ENCODE measurements at places on chromosomes 4 and X. TPM values are rescaled to one million over a fixed set of nuclear protein-coding genes. Genes with fewer than 3 reads are reported as not detected.

NXT2 gene
- 4.2 TPM for total RNA-seq

GPR119 gene
- total RNA-seq: not detected

OTUD6A gene
- total RNA-seq: not detected

FREM3 gene
- total RNA-seq: not detected

- peaks cover 4% of the 10 kb centered on the region for H3K27me3 ChIP-seq
- no peak overlapping the region for H3K4me3 ChIP-seq
- no peaks in the 10 kb centered on the region for H3K4me1 ChIP-seq
- DNase-seq: no peak
- H3K27ac ChIP-seq: no peak overlapping the region
Measured at GRCh38 chr4:13498469-13498868, 14.3 kb upstream of the RAB28 start.

- DNase-seq: no peak
- peaks cover 17% of the 10 kb centered on the region for H3K4me1 ChIP-seq
- H3K36me3 ChIP-seq: no peaks in the 10 kb centered on the region
- H3K27ac ChIP-seq: no peak overlapping the region
- H3K27me3 ChIP-seq: no peaks in the 10 kb centered on the region
Measured at GRCh38 chrX:136210806-136211205, 40.4 kb downstream of the MAP7D3 start.

DNA sequence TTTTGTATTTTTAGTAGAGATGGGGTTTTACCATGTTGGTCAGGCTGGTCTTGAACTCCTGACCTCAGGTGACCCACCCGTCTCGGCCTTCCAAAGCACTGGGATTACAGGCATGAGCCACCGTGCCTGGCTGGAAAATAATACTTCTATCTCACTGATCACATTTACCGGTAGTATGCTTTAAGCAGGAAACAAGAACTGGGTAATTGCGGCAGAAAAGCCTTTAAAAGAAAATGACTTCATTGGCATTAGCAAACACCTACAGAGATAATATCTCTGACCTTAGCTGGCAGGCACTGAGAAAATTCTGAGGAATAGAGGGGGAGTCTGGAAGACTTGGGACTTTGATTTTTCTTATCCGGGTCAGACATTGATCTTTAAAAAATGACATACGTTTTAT is 78.5 kb downstream of the SHROOM3 start:
- no peak overlapping the region for H3K27ac ChIP-seq
- no peaks in the 10 kb centered on the region for H3K27me3 ChIP-seq
- no peaks in the 10 kb centered on the region for H3K4me1 ChIP-seq
- H3K4me3 ChIP-seq: no peak overlapping the region

GRCh38 chr4:42237010-42237409 is 84.6 kb upstream of the BEND4 start:
- H3K4me1 ChIP-seq: no peaks in the 10 kb centered on the region
- no peak overlapping the region for H3K4me3 ChIP-seq
- H3K27ac ChIP-seq: no peak overlapping the region
- no peaks in the 10 kb centered on the region for H3K36me3 ChIP-seq

- H3K4me1 ChIP-seq: no peaks in the 10 kb centered on the region
- H3K4me3 ChIP-seq: no peak overlapping the region
- DNase-seq: no peak
Measured at GRCh38 chrX:113726466-113726865, 857.4 kb upstream of the HTR2C start.

All from astrocyte (in vitro differentiated cells and primary cell).